Right forelimb (tissue), 1 donor: ENCODE measurements at places on chromosomes 2 and 18.
A peak's percentile ranks its signal among the peaks of the same experiment; 100 is the strongest.

DNA sequence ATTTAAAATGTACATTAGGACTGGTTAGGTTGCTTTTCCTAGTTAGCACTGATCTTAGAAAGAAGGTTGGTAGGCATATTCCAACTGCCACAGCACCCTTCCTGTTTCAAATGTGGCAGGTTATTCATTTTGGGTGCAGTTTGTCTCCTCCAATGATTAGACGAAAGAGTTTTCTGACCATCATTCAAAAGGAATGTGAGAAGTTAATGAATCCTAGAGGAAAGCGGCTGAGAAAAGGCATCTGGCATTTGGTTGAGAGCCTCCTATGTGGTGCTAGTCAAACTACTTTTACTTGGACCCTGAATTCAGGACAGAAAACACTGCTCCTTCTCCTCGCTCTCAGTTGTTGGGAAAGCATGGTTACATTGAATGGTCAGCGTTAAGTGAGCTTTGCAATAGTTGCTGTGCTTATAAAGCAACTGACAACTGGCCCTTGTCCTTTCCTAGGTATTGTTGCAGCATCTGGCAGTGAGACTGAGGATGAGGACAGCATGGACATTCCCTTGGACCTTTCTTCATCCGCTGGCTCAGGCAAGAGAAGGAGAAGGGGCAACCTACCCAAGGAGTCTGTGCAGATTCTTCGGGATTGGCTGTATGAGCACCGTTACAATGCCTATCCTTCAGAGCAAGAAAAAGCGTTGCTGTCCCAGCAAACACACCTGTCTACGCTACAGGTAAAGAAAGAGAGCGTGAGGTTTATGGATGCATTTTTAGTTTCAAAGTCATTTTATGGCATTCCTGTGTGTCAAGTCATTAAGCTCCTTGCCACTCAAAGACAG, 6.1 kb downstream of the TGIF1 start:
- no peak for DNase-seq

GRCh38 chr2:10043256-10043905, at the start of gene KLF11:
TSS of gene KLF11 (plus strand) at chr2:10043550. CDS start at chr2:10043717, 167 bp downstream.
- DNase-seq: peak; percentile 93

DNA sequence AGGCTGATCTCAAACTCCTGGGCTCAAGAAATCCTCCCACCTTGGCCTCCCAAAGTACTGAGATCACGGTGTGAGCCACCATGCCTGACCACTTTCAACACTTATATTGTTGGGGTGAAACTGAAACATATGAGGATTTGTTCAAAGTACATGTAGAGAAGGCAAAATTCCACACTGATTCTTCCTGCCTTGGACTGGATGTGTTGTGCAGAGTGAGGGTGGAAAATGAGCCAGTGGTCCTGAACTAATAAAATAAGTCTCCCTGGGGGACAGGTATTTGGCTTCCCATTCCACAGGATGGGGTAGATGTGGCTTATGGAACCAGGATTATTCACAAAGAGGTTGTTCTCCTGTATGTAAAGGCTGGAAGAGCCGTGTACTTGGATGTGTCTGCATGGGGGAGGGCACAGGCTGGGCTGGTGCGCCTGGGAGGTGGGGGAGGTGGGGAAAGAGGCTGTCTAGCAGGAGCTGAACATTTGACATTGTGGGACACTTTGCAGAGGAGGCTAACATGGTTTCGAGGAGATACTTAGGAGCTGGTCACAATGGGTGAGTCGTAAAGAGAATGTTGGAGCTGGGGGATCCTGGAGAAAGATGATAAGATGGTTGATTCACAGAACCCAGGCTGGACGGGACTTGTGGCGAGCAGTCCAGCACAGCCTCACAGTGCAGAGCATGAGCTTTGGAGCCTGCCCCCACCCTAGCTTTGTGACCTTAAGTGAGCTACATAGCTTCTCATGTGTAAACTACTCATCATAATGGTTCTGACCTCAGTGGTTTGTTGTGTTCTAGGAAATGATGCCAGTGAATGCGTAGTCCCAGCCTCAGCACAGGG, at the start of gene TXNDC2:
Gene TXNDC2 (plus strand): TSS at position 804 of the 835 bp plus-strand sequence. CDS start 708 bp downstream, outside the sequence.
- DNase-seq: no peak

GRCh38 chr18:46528037-46528436, 129.0 kb downstream of the LOXHD1 start:
- no peak for DNase-seq

GRCh38 chr2:66426244-66427111, 8.4 kb upstream of the MEIS1 start:
- DNase-seq: peak; percentile 41

GRCh38 chr2:124921191-124921590, 896.1 kb downstream of the CNTNAP5 start:
- no peak for DNase-seq

DNA sequence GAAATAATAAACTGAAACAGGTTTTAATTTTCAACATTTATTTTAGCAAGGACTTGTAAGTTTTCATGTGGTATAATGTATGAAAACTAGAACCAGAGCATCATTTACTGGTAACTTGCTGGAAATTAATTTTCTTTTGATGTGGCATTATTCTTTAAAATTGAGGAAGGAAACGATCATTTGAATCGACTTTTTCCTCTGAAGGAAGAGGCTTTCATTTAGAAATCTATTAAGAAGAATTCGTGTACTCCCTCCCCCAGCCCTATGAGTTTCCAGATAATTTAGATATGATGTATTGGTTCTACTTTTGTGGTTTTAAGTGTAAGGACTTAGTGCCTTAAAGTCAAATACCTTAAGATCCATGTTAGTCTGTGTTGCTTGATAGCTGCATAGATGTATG, 2.5 kb downstream of the BABAM2 start:
- no peak for DNase-seq

GRCh38 chr2:97761192-97761591, 47.8 kb downstream of the ZAP70 start:
- DNase-seq: no peak

GRCh38 chr2:151614606-151615306, 119.5 kb downstream of the NEB start:
- DNase-seq: no peak

DNA sequence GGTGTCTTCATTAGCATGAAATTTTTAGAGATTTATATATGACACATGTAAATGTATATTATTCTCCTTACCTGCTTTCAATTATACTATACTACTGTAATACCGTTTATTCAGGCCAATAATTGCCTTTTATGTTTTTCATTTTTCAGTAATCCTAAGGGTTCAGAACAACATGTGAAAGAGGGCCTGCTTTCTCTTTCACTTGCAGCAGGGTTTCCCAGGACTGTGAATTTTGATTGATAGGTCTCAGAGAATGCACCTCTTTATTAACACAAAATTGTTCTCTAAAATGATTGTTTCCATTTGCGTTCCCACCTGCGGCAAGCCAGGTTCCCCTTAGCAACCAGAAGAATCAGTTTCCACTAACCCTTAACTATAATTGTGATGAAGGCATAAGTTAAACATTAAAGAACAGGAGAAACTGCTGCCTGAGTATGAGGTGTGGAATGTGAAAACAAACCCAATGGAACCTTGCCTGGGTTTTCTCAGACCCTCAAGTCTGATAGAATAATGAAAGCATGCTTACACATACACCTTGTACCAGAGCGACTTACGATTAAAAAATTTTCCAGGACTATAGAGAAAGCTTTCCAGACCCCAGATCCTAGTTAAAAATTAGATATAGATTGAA, 1591.2 kb upstream of the LRRTM1 start:
- DNase-seq: no peak

- DNase-seq: peak; percentile 69
These were observed 68.5 kb downstream of the COPS8 start for GRCh38 chr2:237154082-237154638.
